ENCODE measurements at places on chromosomes 4 and X. TPM values are rescaled to one million over a fixed set of nuclear protein-coding genes. Genes with fewer than 3 reads are reported as not detected.

GRCh38 chrX:142428916-142429315 is 223.8 kb upstream of the MAGEC2 start:
- DNase-seq, result no peak

DNA sequence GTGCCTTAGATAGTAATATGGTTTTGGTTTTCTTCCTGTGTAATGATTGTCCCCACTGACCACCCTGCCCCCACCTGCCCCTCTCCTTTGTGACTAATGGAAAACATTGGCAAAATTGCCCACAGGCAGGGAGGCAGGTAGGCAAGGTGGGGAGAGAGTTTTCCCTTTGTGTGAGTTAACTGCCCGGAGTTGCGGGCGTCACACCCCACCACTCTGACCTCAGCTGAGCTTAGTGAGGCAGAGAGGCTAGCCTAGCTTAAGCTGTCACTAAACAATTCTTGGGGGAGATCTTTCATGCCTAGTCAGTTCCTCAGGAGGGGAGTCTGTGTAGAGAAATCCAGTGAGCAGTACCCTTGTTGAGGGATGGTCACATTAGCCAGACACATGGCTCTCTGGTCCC is 245.3 kb downstream of the BCOR start:
- no peak for DNase-seq

GRCh38 chrX:112642349-112642748 is 37.4 kb downstream of the LHFPL1 start:
- DNase-seq, result no peak

The SPACA5 gene
- not detected for total RNA-seq

GRCh38 chrX:56284269-56284668 is 52.1 kb downstream of the KLF8 start:
- no peak for DNase-seq

DNA sequence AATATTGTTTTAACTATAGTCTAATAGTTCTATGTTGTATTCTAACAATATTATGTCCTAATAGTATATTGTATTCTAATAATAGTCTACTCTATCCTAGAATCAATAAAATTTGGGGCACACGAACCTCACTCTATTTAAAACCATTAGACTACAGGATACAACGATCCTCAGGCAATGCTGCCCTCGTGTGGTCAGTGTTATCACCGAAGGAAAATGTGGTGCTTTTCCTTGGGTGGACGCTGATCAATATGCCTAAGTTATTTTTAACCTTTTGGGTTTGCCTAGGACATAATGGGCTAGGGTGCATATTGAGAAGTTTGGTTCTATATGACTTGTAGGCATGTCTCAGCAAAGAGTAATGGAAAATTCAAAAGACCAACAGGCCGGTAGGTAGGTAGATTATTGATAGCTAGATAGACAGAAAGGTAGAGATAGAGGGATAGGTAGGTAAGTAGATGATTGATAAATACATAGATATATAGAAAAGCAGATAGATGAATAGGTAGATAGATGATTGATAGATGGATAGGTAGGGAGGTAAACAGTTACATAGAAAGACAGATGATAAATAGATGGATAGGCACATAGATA is 75.1 kb downstream of the PRKX start:
- no peak for DNase-seq
